NCI-H2081 treated with DMSO at 0.1 percent for 48 hours (cell line): ENCODE measurements at places on chromosomes 4 and X.

- no peak for DNase-seq
Measured at GRCh38 chr4:120731561-120731960, 191.0 kb downstream of the PRDM5 start.

GRCh38 chr4:139844459-139845036, 178.9 kb downstream of the MGST2 start:
- no peak for DNase-seq

DNA sequence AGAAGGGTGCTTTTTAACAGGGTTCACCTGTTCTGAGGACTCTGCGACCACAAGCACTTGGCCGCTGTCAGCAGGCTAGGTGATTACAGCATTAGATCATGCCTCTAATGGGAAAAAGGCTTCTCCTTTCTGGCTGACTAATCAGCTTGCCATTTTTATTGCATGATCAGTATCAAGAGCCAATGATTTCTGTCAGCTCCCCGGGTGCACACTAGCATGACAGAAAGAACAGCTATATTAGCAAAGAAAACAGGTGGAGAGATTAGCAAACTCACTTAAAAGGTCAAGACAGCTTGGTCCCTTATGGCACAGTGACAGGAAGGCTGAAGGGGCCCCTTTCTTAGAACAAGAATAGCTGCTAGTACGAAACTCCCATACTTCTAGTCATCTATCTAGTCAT, 170.0 kb downstream of the SMIM20 start:
- DNase-seq = no peak

GRCh38 chr4:132123870-132124623, 1025.0 kb upstream of the PCDH10 start:
- no peak for DNase-seq

GRCh38 chr4:175947117-175947722, 118.4 kb upstream of the WDR17 start:
- no peak for DNase-seq

DNA sequence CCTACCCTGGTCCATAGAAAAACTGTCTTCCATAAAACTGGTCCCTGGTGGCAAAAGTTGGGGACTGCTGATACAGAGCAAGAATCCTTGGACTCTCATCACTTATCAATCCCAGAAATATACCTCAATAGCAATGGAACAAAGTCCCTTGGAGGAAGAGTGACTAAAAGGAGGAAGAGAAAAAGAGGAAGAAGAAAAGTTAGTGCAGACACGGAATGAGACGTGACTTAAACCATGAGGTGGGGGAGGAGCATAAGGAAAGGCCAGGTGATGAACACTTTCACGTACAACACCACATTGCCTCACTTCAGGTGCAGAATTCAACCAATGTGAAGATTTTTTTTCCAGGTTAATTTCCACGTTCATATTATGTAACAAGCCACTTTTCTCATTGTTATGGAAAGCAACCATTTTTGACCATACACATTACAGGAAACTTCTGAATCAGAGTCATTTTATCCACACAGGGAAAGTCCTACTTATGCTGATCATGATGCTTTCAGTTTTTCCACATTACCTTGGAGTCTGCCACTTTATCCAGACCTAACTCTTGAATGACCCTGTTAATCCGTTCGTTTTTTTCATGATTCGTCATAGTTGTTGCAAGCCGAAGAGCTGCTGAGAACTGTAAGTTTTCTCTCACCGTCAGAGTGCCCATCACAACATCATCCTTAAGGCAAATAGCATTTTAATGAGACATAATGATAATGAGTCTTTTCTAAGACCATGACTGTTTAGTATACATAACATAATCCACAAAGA, 27.7 kb downstream of the ABCG2 start:
- no peak for DNase-seq

DNA sequence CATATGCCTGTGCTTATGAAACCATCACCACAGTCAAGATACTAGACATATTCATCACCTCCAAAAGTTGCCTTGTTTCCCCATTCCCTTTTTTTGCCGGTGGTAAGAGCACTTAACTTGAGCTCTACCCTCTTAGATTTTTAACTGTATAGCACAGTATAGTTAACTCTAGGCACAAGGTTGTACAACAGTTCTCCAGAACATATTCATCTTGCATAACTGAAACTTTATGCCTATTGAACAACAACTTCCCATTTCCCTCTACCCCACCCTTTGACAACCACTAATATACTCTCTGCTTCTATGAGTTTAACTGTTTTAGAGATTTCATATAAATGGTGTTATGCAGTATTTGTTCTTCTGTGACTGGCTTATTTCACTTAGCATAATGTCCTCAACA, 119.3 kb downstream of the ASB9 start:
- no peak for DNase-seq

GRCh38 chr4:169372791-169373190, 102.0 kb upstream of the SH3RF1 start:
- no peak for DNase-seq

DNA sequence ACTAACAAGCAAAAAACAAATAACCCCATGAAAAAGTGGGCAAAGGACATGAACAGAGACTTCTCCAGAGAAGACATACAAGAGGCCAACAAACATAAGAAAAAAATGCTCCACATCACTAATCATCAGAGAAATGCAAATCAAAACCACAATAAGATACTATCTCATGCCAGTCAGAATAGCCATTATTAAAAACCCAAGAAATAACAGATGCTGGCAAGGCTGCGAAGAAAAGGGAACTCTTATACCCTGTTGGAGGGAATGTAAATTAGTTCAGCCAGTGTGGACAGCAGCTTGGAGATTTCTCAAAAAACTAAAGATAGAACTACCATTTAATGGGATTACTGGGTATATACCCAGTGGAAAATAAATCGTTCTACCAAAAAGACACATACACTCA, 79.6 kb downstream of the MAPK10 start:
- DNase-seq = no peak

GRCh38 chrX:21382715-21383114, 8.5 kb downstream of the CNKSR2 start:
- no peak for DNase-seq

GRCh38 chr4:153573881-153574802, 108.0 kb downstream of the TMEM131L start:
- DNase-seq = no peak

DNA sequence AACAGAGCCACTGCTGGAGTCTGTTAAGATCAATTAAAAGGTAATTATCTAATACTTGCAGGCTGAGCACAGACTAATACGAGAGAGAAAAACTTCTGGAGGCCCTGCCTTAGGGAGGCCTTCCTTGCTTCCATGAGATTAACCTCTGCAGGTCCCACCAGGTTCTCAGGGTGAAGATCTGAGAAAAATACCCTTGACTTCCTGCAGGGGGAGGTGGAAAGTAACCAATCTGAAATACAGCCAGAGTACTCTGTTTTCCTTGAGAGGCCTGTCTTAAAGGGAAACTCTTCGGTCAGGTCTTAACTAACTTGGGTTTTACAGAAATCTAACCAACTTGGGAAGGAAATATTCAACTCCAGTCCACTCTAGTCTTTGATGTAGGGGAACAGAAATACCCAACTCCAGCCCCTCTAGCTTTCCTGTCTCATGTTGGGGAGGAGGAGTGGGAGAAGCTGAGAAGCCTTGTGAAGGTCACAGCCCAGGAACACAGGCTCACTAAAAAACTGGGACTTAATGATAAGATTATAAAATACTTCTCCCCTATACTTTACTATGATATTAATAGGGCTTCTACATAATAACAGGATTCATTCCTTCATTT, 77.1 kb downstream of the TBCK start:
- no peak for DNase-seq

DNA sequence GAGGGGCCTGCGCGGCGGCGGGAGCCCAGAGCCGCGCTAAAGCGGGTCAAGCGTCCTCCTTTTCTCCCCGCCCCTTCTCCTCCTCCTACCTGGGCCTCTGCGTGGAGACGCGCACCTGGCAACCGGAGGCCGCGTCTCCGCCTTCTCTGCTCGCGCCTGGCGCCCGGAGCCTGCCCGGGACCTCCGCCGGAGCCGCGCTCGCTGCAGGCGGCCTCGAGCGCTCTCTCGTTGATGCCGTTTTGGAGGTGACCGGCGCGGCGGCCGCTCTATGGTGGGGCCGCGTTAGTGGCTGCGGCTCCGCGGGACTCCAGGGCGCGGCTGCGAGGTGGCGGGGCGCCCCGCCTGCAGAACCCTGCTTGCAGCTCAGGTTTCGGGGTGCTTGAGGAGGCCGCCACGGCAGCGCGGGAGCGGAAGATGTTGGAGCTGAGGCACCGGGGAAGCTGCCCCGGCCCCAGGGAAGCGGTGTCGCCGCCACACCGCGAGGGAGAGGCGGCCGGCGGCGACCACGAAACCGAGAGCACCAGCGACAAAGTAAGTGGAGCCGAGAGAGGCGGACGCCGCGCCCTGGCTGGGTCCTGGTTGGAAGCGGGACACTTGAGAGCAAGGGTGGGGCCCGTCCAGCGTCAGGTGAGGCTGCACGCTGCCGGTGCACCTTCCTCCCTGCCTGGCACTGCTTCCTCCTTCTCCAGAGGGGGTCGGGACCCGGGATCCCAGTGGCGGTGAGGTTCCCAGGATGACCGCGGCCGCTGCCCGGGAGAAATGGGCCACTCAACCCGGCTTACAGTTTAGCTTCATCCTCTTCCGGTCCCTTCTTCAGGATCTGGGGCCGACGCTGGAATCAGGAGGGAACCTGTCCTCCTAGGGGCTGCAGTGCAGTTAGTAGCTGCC, at the start of gene CDS1:
TSS of gene CDS1 (plus strand) at position 140 of the 888 bp plus-strand sequence. CDS start at position 415, 275 bp downstream.
- DNase-seq = no peak

- DNase-seq = no peak
Measured at GRCh38 chr4:146049802-146050201, 111.2 kb upstream of the ZNF827 start.

- no peak for DNase-seq
Measured at GRCh38 chrX:28910487-28910886, 323.2 kb downstream of the IL1RAPL1 start.

DNA sequence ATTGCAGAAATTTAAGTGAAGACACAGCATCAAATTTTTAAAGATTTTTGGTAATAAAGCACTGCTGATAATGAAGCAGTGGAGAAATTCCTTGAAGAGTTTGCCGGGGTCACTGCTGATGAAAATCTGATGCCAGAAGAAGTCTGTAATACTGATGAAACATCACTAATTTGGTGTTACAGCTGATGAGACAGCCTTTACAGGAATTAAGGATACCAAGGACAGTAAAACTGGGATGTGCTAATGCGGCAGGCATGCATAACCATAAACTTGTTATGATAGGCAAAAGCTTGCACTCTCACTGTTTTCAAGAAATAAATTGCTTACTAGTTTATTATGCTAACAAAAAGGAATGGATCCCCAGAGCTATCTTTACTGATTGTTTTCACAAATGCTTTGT, 52.9 kb upstream of the VEGFC start:
- DNase-seq = no peak

DNA sequence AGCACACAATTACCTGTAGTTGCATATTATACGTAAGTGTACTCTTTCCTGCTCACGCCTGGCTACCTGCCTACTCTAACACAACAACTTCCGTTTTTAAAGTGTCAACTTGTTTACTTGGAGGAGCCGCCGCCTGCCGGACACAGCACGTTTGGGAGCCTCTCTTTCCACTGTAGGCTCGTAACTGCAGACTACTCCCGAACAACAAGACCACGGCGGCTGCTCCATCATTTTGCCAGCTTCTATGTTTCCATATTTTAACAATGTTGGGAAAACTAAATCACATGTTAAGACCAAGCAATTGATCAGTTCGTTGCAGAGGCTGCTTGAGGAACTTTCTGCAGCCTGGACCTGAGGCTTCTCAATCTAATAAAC, 841 bp downstream of the MTNR1A start:
- DNase-seq = no peak

DNA sequence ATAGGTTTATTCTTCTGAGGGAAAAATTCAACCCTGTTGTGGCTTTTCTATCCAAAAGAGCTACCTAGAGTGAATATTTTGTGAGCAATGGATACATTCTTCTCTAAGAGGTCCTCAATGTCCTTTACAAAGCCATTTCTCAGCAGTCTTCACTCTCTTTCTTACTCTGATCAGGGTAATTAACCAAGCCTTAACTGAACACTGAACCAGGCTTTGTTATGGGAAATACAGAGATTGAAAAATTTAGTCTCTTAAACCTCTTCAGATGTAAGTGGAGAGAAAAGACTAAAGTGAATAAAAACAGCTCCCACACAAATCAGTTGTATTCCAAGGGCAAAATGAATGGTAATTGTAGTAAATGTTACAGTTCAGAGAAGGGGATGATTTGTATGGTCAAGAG, 353.5 kb downstream of the CHIC1 start:
- DNase-seq = no peak
